Melanocyte of skin (primary cell): ENCODE measurements at places on chromosomes 3 and 15. TPM values are rescaled to one million over a fixed set of nuclear protein-coding genes. Genes with fewer than 3 reads are reported as not detected.

The SNX1 gene
- total RNA-seq = 33.7 and 38.9 TPM in 2 replicates

The UCN2 gene
- total RNA-seq = 22.5 and 62.3 TPM in 2 replicates

The PRRT3 gene
- total RNA-seq = 1.00 and 1.7 TPM in 2 replicates

The AVEN gene
- total RNA-seq = 7.2 and 14.2 TPM in 2 replicates

The NME9 gene
- under 0.01 and 0.36 TPM in 2 replicates for total RNA-seq

The TUSC2 gene
- 19.3 and 23.6 TPM in 2 replicates for total RNA-seq

The ZWILCH gene
- 22.0 and 22.5 TPM in 2 replicates for total RNA-seq

The PPM1L gene
- 4.5 and 8.4 TPM in 2 replicates for total RNA-seq

The TNNC1 gene
- 0.34 TPM in 1 of 2 replicates, not detected in the other for total RNA-seq

The PTH1R gene
- 0.31 and 0.33 TPM in 2 replicates for total RNA-seq

The HIGD2B gene
- total RNA-seq = 0.67 TPM in 1 of 2 replicates, not detected in the other

The HMG20A gene
- 35.6 and 53.4 TPM in 2 replicates for total RNA-seq

The LSM3 gene
- 10.7 and 14.7 TPM in 2 replicates for total RNA-seq

The DUOX1 gene
- total RNA-seq = 0.15 TPM in 1 of 2 replicates, not detected in the other

The IL17RB gene
- under 0.01 and 0.15 TPM in 2 replicates for total RNA-seq

The CCR4 gene
- not detected in 2 replicates for total RNA-seq

The CCPG1 gene
- 27.5 and 40.0 TPM in 2 replicates for total RNA-seq

The ZNF660 gene
- total RNA-seq = 1.00 and 1.2 TPM in 2 replicates

The ANKRD63 gene
- total RNA-seq = not detected in 2 replicates

The UROC1 gene
- not detected in 2 replicates for total RNA-seq

The STRA6 gene
- total RNA-seq = under 0.01 TPM in 1 of 2 replicates, not detected in the other

The NCK1 gene
- total RNA-seq = 40.3 and 68.7 TPM in 2 replicates

The IQCF6 gene
- total RNA-seq = not detected in 2 replicates

The GRK7 gene
- not detected in 2 replicates for total RNA-seq

The SI gene
- not detected in 2 replicates for total RNA-seq

The CDCP1 gene
- total RNA-seq = 2.9 and 3.1 TPM in 2 replicates

The GHSR gene
- total RNA-seq = not detected in 2 replicates

The ARL6 gene
- 14.3 and 18.0 TPM in 2 replicates for total RNA-seq

The SEMA3G gene
- total RNA-seq = under 0.01 TPM in 1 of 2 replicates, not detected in the other

The CCDC191 gene
- total RNA-seq = 0.67 and 1.1 TPM in 2 replicates

The CYP8B1 gene
- total RNA-seq = not detected in 2 replicates

The RGMA gene
- 2.3 and 2.5 TPM in 2 replicates for total RNA-seq

The PTX3 gene
- total RNA-seq = 2.0 and 3.2 TPM in 2 replicates

The ST3GAL6 gene
- total RNA-seq = 64.4 and 127 TPM in 2 replicates

The RASA2 gene
- total RNA-seq = 14.7 and 21.9 TPM in 2 replicates

The NPAP1 gene
- not detected in 2 replicates for total RNA-seq

The GPR149 gene
- total RNA-seq = not detected in 2 replicates

The COLQ gene
- 2.3 and 2.9 TPM in 2 replicates for total RNA-seq

The FBXL2 gene
- total RNA-seq = 20.3 and 22.9 TPM in 2 replicates

The USF3 gene
- 12.7 and 19.0 TPM in 2 replicates for total RNA-seq
